ENCODE measurements at places on chromosomes 12 and 14.
A peak's percentile ranks its signal among the peaks of the same experiment; 100 is the strongest.

GRCh38 chr14:78414172-78414571 lies 244.0 kb downstream of the NRXN3 start:
- DNase-seq: no peak

GRCh38 chr12:32455607-32456071 lies 56.3 kb downstream of the FGD4 start:
- peak; percentile 70 for DNase-seq

DNA sequence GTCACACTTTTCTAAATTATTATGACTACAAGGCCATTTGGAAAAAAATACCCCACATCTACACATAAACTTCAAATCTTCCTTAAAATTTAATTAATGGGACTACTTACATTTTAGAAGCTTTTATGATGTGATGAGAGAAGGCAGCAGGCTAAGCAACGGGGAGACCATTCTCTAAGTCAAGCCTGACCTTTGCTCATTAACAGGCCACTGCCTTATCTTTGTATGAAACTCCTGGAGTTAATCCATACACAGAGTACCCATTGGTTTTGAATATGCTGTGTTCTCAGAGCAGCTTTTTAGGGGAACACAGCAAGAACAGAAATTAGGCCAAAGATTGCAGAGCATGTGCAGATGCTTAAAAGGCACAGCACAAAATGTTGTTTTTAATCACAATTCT lies 35.5 kb upstream of the LRIG3 start:
- DNase-seq: no peak

- DNase-seq: peak; percentile 93
Measured at GRCh38 chr12:12946686-12947355, 5.1 kb downstream of the GPRC5D start.

- DNase-seq: no peak
Measured at GRCh38 chr14:99946652-99947489, 118.4 kb upstream of the EVL start.

GRCh38 chr12:71566655-71567054 lies 97.0 kb downstream of the ZFC3H1 start:
- DNase-seq: no peak

DNA sequence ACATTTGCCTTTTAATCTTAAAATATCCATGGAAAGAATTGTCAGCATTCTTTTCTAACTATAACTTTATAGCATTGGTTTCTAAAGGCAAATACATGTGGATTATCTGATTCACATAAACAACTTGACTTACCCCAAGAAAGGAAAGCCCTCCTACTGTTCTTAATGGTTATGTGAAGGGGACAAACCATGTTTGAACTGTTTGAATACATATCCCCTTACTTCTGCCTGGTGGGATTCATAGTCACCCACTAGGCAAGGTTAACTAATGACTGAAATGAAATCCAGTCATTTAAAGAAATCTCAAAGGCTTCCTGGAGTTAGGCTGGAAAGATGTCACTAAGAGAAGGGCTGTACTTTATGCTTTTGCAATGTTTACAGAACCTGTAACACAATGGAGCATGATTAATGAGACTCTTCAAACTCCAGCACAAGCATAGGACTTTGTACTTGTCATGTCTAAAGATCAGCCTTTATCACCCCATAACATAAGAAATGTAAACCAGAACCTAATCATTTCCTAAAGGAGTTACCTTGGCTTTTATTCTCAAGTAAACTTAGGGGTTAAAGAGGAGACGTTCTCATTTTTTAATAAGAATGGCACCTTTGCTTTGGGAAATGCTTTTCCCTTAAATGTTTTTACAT lies 10.2 kb upstream of the FLRT2 start:
- no peak for DNase-seq

- no peak for DNase-seq
Measured at GRCh38 chr14:20274062-20274461, 31.7 kb downstream of the TTC5 start.

- DNase-seq: peak; percentile 45
Measured at GRCh38 chr12:51886021-51886710, 1.7 kb upstream of the ANKRD33 start.

DNA sequence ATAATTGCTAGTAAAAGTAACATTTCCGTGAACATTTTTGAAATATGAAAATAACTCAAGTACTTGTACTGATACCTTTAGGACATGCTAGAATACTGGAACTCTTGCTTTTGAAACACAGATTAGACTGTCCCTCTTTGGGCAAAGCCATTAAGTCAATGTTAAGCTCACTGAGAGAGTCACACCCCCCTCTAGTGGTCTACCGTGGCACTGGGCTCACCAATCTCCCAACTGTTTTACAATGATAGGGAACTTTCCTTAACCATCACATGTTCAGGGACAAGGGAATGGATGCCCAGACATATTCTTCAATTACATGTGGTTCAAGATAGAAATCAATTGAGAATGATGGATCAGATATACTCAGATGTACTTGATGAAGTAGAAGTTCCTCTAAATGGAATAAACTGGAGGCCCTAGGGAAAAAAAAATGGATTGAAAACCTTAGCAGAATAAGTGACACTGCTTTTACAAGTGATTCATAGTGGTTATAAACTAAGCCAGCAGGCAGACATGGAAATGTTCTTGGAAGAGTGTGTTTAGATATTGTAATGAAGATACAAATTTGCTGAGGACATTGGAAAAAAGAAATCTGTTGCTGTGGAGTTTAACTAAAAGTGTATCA lies 17.8 kb downstream of the NANOG start:
- peak; percentile 45 for DNase-seq

DNA sequence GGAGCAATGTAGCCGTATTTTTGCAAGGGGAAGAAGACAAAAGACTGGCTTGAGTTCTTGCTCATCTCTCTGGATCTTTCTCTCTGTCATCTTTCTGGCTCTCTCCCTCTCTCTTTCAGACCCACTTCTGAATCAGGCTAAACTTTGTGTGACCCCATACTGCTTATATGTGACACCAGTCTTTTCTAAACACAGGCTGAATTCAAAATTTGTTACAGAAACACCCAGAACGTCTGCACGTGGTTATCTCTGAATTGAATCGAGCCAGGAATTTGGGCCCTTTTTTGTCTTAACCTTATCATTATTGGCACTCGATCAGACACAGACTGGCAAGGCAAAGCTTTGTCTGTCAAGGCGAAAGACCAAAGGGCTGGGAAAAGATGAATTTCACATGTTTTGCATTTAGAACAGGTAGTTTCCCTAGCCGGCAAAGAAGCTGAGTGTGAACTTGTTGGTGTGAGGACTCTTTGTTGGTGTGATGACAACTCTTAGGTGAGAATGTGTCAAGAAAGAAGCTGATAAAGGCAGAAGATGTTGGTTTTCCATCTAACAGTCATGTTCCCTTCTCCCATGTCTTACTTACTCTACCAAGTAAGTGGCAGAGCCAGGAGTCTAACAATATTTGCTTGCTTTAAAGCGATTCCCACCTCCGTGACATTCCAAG lies 150.2 kb upstream of the RFLNA start:
- DNase-seq: no peak

DNA sequence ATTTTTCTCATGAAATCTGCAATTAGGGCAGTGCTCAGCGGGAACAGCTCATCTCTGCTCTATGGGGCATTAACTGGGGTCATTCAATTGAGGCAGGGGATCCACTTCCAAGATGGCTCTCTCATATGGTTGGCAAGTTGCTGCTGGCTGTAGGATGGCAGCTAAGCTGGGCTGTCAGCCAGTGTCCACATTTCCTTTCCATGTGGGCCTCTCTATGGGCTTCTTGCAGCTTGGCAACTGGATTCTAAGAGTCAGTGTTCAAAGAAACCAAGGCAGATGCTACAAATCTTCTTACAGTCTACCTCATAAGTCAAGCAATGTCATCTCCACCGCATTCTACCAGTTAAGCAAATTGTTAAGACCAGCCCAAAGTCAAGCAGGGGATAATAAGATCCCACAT lies 50.3 kb upstream of the TMCC3 start:
- no peak for DNase-seq
